ENCODE measurements at places on chromosomes 13 and 19.
A peak's percentile ranks its signal among the peaks of the same experiment; 100 is the strongest.

DNA sequence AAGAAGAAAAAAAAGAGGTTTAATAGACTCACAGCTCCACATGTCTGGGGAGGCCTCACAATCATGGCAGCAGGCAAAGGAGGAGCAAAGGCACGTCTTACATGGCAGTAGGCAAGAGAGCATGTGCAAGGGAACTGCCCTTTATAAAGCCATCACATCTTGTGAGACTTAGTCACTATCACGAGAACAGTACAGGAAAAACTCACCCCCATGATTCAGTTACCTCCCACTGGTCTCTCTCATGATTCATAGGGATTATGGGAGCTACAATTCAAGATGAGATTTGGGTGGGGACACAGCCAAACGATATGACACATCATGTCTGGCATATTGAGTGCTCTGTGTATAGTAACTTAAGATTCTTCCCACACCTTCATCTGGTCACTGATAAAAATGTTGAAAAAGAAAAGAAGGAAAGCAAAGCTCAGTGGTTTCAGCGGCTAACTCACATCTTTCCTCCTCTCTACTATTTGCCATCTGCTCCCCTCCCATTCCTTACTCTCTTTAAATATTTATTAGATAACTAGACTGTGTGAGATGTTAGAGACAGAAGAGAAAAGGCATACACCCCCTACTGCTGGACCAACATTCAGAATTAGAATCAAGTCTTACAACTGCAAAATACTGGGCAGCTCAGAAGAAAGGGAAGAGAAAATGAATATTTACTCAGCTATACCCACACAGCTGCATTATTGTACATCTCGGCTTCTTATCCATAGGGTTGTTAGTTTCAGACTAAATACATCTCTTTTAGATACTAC, 60.1 kb upstream of the AKAP11 start:
- DNase-seq, result peak; percentile 56

GRCh38 chr13:112056284-112056727, 10.6 kb upstream of the SOX1 start:
- DNase-seq, result peak; percentile 66

GRCh38 chr19:55189403-55189835, 9.3 kb upstream of the SYT5 start:
- no peak for DNase-seq

DNA sequence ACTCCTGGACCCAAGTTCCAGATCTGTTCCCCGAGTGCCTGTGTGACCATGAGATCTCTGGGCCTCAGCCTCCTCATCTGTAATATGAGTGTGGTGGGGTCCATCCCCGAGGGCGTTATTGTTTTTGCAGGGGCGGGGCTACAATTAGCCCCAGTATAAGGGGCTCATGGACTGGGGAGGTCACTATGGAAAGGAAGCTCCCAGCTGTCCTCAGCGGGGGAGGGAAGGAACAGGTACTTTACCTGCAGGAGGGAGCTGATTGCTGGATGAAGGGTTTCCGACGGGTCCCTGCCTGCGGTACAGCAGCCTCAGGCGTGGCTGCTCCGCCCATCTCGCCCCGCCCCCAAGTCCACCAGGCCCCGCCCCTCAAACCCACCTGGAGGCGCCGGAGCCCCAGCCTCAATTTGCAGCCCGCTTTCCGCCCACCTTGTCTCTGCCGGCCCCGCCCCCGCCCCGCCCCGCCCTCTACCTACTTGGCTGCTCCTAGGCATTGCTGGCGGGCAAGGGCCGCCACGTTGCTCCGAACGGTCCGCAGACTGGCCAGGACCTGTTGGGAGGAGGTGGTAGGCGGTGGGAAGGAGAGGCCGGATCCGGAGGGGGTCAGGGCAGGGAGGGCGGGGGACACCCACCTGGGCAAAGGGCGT, 5.5 kb downstream of the PDE4C start:
- DNase-seq, result peak; percentile 85

- DNase-seq, result peak; percentile 11
Observed at GRCh38 chr13:99386911-99387788, 80.0 kb upstream of the GPR183 start.

DNA sequence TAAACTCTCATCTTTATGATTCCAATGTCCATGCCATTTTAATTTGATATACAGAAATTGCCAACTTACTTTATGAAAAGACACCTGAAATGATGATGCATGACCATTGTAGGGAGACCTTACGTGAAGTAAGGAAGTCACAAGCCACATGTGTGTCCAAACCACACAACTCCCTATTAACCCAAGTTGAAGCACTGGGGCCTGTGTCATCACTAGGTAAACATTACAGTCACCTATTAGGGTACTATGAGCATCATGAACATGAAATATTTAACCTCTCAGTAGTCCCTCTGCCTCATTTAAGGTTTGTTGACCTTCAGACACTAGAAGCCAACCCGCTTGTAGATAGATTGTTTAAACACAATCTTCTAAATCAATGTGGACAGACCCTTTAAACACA, 576.9 kb downstream of the IRS2 start:
- DNase-seq, result no peak

- no peak for DNase-seq
Observed at GRCh38 chr13:26247011-26247410, 6.9 kb upstream of the CDK8 start.

GRCh38 chr13:80040196-80040980, 300.5 kb downstream of the SPRY2 start:
- no peak for DNase-seq

DNA sequence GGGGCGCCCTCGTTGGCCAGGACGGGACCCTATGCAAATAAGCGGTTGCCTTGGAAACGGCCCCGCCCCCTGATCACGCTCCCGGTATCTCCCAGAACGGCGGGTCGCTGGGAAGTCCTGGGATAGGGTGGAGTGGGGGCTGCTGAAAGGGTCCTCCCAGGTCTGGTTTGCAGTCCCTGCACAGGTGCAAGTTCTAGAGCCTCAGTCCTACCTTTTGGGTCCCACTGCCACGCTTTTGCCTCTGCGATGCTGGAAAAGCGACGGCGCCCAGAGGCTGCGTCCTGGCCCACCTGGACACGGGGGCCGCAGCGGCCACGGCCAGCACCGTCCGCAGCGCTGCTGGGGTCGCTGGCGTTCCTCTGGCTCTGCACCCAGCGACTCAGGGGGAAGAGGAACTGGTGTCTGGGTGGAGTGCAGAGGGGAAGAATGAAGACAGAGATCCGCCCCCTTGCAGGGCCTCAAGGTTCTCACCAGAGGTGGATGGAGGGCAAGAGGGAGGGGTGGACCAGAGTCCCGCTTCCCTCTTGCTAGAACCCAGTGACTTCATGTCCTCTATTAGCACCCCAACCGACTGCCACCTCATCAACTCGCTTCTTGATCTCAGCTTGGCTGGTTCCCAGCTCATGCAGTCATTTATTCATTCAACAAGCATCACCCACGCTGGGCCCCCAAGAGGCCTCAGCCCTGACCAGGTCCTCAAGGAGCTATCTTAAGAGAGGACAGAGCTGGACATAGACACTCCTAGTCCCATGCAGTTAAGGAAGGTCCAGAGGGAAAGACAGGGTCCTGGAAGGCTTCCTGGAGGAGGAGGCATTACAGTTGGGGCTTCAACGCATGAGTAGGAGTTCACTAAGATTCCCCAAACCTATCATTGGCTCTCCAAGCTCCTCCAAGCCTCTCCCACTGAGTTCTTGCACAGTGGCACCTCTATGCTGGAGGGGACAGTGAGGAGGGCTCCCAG, at the start of gene LRRC25:
Gene LRRC25, minus strand, starts transcription at position 381 of the 961 bp plus-strand sequence. CDS start 659 bp downstream, outside the sequence.
- DNase-seq, result peak; percentile 29

DNA sequence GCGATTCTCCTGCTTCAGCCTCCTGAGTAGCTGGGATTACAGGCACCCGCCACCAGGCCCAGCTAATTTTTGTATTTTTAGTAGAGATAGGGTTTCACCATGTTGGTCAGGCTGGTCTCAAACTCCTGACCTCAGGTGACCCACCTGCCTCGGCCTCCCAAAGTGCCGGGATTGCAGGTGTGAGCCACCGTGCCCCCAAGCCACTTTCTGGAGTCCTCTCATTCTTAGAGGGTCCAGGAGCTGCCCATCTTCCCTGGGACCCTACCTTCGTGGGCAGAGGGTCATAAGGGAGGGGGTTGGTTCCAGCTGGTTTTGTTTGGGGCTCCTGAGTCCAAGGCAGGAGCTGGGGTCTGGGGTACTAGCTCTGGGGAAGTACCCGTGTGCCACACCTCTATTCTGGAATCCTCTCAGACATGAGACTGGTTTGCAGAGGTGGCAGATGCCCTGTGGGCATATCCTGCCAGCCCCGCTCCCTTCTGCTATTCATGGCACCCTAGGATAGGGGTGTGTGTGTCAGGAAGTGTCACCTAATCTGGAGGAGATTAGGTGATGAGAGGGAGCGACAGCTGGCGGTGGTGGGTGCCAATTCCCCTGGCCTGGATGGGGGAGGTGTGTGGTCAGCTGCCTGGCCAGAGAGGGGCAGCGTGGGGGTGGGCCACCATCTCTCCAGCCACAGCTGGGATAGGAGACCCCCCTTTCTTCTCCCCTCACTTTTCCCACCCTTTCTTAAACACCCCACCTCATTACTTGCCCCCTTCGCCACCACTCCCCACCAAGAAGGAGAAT, 2.1 kb downstream of the PRMT1 start:
- no peak for DNase-seq

DNA sequence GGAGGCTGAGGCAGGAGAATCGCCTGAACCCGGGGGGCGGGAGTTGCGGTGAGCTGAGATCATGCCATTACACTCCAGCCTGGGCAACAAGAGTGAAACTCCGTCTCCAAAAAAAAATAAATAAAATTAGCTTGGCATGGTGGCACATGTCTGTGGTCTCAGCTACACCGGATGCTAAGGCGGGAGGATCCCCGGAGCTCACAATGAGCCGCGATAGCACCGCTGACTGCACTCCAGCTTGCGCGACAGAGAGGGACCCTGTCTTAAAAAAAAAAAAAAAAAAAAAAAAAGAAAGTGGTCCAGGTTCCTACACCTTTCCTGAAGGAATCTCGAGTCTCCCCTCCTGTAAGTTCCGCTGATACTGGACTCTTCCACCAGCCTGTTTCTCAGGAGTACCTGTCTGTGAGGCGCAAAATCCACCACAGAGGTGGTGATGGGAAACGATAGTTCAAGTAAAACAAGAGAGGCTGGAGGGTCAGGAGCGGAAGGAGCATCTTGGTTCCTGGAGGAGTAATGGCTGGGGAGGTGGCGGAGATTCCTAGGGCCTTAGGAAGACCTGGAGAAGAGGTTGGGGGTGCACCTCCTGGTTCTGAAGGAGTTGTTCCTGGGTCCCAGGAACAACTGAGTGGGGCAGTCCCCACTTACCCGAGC, 471 bp downstream of the FUT1 start:
- no peak for DNase-seq

DNA sequence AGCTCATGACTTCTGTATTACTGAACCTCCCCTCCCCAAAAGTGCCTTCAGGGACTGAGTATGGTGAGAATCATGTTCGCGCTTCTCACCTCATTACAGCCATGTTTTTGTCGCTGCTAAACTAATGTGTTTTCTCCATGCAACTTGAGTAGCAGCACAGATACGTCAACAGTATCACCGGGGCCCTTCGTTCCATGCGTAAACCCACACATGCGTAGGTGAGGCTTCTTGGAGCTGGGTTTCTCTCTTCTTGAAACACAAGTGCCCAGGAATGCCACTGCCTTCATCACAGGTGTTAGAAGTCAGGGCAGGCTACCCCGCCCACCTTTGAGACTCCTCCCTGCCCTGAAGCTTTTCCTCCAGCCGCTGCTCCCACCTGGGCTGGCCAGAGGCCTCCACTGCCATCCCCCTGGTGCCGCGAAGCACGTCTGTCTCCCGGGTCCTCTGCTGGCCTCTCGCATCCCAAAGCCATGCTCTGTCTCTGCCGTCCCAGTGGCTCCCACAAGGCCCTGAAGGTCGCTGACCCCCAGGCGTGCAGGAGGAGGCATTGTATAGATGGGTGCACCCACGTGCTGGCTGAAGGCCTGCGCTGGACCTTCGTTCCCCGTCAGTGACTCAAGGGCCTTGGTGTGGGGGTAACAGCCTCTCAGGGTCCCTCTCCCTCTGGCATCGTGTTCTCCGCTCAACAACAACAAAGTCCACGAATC, 135.3 kb upstream of the MCF2L start:
- no peak for DNase-seq

DNA sequence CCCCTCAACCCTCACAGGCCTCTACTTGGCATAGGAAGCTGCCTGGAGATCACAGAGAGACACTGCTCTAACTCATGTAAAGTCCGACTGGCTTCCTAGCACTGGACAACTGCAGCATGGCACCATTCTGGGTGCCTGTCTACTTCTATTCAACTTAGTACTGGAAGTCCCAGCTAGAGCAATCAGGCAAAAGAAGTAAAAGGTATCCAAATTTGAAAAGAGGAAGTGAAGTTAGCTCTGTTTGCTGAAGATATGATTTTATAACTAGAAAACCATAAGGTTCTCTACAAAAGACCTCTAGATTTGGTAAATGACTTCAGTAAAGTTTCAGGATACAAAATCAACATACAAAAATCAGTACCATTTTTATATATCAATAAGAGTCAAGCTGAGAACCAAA, 1017.6 kb downstream of the PCDH9 start:
- DNase-seq, result no peak

- no peak for DNase-seq
Observed at GRCh38 chr13:77290342-77290741, 36.6 kb downstream of the MYCBP2 start.

- no peak for DNase-seq
Observed at GRCh38 chr13:23344931-23345595, 88.4 kb downstream of the SACS start.

DNA sequence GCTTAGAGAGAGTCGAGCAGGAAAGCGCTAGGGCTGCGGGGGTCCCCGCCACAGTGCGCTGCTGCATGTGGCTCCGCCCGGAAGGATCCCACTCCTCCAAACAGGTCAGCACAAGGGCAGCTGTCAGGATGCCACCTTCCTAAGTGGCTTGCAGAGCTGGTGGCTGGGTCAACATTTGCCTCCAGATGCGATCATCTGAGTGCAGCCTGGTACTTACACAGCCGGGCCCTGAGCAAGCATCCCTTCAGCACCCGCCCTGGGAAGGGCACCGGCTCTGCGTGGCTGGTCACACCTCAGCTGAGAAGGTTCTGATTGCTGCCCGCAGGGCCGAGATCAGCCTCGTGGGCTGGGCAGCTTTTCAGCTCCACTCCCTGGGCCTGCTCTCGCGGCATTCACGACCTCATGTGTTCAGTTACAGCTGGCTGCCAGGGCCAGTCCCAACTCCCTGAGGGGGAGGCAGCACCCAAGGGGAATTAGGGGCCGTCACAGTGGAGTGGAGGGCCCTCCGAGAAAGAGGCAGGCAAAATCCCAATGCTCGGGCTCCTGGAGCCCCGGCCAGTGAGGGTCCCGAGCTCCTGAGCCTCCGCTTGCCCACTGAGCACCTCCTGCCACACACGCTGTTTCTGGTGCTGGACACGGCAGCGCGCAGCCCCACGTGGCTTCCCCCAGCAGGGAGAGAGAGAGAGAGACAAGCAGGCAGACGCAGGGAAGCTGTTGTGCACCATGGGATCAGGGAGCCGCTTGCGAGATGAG, 26.8 kb downstream of the AP1M1 start:
- DNase-seq, result no peak
